Renal cortical epithelial cell (primary cell): ENCODE measurements at places on chromosomes 13 and 19. TPM values are rescaled to one million over a fixed set of nuclear protein-coding genes. Genes with fewer than 3 reads are reported as not detected.

CD177 gene
- total RNA-seq: 1.7 and 2.5 TPM in 2 replicates

DNA sequence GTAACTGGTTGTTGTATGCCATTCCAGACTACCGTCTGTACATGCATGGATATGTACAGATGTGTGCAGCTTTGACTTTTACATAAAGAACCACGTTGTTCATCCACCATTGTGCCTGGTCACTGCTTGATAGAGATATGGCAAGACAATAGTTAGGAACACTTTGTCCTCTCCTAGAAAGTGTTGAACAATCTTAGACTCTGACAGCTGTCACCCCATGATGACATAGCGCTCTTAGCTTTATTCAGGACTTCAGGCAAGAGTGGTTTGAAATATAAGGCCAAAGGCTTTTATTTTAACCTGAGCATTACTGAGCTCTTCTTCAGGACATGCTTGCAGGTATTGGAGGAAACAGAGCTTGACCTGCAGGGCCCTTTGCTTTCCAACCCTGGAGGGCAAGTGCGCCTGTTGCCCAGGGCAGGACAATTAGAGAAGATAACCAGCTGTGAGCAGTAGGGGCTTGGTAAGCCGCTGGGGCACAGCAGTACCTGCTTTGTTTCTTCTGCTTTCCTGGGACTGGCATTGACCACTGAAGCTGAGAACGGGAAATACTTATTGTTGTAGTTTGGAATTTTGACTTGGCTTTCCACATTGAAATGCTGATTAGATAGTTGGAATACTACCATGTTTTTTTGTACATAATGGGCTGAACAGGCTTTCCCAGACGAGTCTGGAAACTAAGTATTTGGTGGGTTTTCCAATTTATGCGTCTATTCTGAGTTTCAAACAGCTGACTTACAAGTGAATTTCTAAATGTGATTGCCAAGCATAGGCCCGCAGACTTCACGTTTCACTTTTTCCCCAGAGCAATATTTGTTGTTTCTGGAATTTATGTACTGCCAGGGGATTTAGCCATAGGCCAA lies 51.1 kb downstream of the GARRE1 start:
- DNase-seq: no peak

- DNase-seq: no peak
These were observed 154.6 kb upstream of the IPO5 start for GRCh38 chr13:97798836-97799235.

DNA sequence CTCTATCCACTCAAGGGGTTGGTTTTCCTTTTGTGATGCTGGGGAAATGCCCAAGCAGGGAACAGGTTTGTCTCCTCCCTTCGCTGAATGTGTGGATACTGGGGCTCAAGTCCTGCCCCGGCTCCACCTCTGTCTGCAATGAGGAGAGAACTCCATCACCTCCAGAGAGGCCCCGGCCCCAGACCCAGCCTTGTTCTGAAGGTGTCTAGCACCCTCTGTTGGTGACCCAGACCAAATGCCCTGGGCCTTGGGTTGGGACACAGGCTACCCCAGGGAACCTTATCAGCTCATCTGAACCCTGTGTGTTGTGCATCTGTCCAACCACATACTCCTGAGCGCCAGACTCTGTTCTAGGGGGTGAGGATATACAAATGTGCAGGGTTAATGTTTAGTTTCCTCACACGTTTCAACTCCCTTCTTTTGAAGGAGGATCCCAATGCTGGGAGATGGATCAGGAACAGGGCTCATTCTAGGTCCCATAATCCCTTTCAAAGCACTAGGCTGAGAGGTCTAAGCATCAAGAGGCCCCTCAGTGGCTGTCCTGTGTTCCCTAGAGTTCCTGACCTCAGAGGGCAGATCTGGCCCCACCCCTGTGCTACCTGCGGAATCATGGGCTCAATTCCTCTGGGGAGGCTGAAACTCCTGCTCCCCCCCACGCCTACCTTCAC lies 112.5 kb upstream of the SLC7A1 start:
- DNase-seq: peak; percentile 12

DNA sequence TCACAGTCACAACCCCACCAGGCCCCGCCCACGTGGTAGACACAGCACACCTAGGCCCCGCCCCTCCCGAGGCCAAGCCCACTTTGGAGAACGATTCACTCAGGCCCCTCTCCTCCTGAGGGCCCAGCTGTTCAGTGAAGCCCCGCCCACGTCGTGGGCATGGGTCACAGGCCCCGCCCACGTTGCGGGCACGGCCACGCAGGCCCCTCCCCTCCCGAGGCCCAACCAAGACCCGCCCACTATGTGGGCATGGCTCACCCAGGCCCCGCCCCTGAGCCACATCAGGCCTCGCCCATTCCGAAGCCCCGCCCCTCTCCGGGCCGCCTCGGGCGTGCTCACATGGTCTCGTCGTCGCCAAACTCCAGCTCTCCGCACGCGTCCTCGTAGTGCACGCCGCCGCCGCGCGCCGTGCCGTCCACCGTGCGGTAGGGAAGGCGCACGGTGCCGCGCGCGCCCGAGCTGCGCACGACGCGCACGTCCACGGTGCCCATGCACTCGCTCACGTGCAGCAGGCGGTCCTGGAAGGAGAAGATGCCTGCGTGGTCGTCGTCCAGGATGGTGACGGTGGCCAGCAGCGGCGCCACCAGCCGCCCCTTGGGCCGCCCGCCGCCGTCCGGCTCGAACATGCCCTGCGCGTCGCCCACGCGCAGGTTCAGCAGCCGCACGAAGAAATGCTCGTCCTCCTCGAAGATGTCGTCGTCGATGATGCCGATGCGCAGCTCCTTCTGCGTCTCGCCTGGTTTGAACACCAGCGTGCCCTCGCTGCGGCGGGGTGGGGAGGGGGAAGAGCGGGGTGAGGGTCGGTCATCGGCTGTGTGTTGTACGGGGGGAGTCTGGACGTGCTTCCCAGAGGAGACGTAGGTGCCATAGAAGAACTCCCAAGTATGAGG lies 24.0 kb downstream of the SLC8A2 start:
- DNase-seq: peak; percentile 39

DNA sequence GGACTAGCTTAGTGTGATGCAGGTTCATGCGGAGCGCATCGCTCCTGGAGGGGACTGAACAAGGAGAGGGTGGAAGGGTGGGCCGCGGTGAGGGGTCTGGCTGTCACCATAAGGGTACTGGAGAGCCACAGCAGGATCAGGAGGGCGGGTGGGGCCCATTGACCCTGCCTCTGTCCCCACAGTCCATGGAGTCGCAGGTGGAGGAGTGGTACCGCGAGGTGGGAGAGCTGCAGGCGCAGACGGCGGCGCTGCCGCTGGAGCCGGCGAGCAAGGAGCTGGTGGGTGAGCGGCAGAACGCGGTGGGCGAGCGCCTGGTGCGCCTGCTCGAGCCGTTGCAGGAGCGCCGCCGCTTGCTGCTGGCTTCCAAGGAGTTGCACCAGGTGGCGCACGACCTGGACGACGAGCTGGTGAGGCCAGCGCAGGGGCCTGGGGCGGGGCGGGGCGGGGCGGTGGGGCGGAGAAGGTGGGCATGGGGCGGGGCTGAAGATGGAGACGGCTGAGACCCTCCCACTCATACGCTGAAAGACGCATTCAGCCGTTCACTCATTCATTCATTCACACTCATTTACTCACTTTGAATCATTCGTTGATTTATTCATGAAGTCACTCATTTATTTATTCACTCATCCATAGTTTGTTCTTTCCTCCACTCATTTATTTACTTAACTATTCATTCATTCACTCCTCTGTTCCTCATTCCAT lies 27.5 kb upstream of the SHKBP1 start:
- peak; percentile 16 for DNase-seq

GRCh38 chr19:6433663-6434062 lies at the start of gene SLC25A41:
Gene SLC25A41, minus strand, starts transcription at chr19:6433763. Its CDS starts 70 bp downstream, at chr19:6433693.
- no peak for DNase-seq

- no peak for DNase-seq
These were observed 1272.9 kb downstream of the EFNB2 start for GRCh38 chr13:105262579-105262978.

DNA sequence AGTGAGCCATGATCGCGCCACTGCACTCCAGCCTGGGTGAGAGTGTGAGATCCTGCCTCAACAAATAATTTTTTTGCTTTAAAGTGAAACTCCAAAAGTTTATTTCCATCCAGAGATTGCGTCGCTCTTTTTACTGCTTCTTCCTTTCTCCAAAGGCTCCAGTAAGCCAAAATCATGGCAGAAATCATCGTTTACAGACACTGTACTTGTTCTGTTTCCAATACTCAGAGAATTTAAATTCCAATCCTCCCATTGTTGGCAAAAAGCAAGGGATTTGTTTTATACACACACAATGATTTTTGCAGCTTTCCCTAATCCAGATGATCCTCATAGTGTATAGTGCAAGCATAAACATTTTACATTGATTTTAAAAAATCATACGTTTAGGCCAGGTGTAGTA lies 15.3 kb downstream of the FBXO27 start:
- DNase-seq: no peak
